ENCODE measurements at places on chromosomes 3 and 15. TPM values are rescaled to one million over a fixed set of nuclear protein-coding genes. Genes with fewer than 3 reads are reported as not detected.

FAM3D gene
- not detected for polyA plus RNA-seq

PCBP4 gene
- polyA plus RNA-seq = 218 TPM

CACNA1D gene
- polyA plus RNA-seq = 19.1 TPM

MANF gene
- polyA plus RNA-seq = 73.1 TPM

GOLGA8O gene
- 0.19 TPM for polyA plus RNA-seq

EPHB1 gene
- polyA plus RNA-seq = 31.0 TPM

Data from spinal cord (tissue), 10 donors.